ENCODE measurements at places on chromosomes 13 and 19. TPM values are rescaled to one million over a fixed set of nuclear protein-coding genes. Genes with fewer than 3 reads are reported as not detected.

DNA sequence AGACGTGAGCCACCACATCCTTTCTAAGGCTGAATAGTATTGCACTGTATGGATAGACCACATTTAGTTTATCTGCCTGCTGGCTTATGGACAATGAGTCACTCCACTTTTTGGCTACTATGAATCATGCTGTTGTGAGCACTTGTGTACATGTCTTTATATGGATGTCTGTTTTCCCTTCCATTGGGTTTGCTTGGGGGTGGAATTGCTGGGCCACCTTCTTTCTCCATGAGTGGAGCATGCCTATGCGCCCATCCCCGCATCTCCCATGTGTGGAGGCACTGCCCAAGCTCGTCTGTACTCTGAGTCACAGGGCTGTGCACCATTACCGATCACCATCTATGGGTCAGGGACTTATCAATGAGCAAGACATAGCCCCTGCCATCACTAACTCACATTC, 127.2 kb upstream of the GJB6 start:
- no peak overlapping the region for H3K4me3 ChIP-seq
- H3K36me3 ChIP-seq = no peaks in the 10 kb centered on the region
- no peaks in the 10 kb centered on the region for H3K4me1 ChIP-seq
- H3K27ac ChIP-seq = no peak overlapping the region
- no peaks in the 10 kb centered on the region for H3K27me3 ChIP-seq

DNA sequence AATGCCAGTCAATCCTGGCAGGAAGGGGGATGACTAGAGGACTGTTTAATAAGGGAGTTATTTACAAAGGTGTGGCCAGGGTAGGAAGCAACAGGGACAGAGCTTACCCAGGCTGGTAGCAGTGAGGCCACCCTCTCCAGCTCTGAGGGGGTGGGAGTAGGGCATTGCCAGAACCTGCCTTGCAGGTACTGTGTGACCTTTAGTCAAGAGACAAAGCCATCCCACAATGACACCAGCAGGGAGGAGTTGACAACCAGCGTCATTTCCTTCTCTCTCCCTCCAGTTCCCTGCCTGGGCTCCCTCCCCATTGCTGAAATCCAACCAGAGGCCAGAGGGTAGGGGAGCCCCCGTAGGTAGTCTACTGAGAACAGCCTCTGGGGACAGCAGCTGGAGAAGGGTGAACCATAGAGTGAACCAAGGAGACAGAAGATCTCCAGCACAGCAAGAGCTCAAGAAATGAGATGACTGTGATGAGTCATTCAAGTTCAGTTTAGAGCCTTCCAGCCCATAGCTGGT, 33.3 kb upstream of the SPATA13 start:
- no peak for DNase-seq
- H3K4me1 ChIP-seq = peaks cover 40% of the 10 kb centered on the region

The TGFB1 gene
- total RNA-seq = 5.0 TPM

The IQCN gene
- 0.57 TPM for total RNA-seq

The TICAM1 gene
- total RNA-seq = 0.66 TPM

The CLDN10 gene
- total RNA-seq = 0.94 TPM
